ENCODE measurements at places on chromosomes 16 and 17.

DNA sequence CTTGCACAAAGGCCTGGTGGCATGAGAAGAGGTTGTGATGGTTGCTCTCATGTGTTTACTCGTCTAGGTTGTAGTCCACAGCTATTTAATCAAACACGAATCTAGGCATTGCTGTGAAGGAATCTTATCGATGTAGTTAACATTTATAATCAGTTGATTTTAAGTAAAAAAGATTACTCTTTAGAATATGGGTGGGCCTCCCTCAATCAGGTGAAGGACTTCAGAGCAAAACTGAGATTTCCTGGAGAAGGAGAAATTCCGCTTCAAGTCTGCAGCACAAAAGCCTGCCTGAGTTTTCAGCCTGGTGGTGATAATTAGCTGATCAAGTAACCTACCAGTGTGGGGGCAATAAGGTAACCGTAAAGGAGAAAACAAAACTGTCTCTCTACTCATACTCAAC is 523.6 kb downstream of the GRIN2A start:
- DNase-seq = no peak

- DNase-seq = no peak
Measured at GRCh38 chr17:45848868-45849535, 4.3 kb downstream of the SPPL2C start.

DNA sequence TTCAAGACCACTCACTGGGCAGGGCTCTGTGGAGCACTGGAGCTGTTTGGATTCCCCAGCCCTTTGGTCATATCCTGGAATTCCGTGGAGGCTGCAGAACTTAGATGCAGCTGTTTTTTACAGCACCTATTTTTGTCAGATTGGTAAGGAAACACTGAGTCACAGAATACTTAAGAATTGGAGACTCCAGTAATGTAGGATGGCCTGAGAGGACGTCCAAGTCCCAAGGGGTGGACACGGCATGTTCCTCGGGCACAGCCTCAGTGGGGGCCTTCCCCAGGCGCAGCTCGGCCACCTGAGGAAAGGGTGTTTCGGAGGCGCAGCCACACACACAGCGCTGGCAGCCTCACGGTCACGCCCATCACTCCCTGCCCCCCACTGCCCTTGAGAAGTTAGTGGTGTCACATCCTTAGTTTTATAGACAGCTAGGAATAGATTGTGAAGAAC is 14.8 kb downstream of the PLD6 start:
- DNase-seq = no peak

- no peak for DNase-seq
Measured at GRCh38 chr17:48626245-48627117, at the start of gene HOXB9. Gene HOXB9, minus strand, starts transcription at chr17:48626358. Its CDS starts 89 bp downstream, at chr17:48626269.

DNA sequence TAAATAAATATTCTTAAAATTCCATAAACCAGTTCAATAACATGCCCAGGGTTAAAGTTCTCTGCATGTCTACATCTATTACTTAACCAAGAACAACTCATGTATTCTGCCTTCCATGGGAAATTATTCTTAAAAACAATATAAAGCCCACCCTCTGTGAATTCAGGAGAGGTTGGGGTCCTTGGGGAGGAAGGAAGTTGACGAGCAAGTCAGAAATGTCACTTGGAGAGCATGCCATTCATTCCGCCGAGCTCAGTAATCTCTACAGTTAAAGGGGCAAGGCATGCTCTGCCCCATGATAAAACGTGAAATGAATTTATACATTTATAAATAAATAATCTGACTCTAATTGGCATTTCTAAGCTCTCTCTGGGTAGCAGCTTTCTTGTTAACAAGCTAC is 405.1 kb downstream of the TOX3 start:
- DNase-seq = no peak

DNA sequence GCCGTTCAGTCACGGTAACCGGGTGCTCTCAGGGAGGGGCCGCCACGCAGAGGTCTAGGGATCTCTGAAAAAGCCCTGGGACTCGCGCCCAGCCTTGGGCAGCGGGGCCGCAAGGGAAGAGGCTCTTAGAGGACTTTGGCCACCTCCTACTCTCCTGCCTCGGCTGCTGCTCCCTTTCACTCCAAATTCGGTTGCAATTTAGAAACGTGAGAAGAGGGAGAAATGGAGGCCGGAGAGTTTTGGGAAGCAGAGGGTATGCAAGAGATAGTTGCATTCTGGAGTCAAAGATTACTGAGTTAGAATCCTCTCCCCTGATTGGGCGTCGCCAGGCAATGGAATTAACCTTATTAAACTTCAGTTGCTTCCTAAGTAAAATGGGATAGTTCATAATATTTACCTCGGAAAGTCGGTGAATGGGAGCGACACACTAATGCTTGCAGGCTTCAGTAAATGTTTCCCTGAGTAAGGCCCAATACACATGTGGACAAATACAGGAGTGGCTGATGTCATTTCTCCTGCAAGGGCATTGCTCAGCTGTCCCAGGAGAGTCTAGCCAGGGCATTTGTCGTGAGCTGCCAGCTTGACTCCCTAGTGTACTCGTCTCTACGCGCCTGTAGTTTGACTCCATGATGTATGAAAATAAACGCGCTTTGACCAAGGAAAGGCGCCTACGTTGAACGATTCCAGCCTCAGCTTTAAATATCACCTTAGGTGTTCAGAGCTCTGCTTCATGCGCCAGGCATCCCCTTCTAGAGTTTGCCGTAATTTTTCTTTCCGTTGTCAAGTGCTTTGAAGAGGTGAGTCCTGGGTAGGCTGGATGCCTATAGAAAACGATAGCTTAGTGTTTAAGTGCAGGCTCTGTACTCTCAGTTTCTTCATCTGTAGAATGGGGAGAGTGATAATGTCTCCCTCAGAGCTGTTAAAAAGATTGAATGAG is 667 bp downstream of the OGFOD1 start:
- peak; percentile 47 for DNase-seq

DNA sequence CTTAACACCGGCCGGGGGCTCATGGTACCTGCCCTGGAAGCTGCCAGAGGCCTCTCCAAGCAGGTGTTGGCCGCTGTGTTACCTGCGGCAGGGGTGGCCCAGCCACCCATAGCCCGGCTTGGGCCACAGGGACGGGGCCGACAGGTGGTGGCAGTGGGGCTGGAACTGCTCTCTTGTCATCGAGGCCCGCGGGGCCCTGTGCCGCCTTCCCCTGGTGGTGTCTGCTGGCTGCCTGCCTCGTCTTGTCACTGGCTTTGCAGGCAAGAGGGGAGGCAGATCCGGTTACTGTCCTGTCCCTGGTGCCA is 27.1 kb downstream of the GSE1 start:
- no peak for DNase-seq

DNA sequence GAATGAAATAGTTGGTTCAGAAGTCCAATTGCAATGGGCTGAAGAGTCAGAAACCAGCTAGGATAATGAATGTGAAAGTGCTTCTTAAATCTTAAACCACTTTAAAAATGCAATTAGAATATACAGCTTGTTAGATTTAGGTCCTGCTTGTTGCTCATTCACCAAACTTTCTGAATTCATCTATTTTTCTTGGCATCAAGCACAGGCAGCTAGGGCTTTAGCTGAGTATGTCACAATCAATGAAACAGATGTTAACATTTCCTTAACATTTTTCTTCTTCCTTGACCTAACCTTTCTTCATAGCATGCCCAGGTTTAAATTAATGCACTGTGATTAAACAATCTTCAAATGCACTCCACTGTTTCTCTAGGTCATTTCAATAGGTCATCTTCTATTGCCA is 14.4 kb downstream of the KIF2B start:
- no peak for DNase-seq

GRCh38 chr17:10792151-10792550 is 11.7 kb downstream of the TMEM238L start:
- no peak for DNase-seq

GRCh38 chr17:16926571-16927451 is 45.1 kb downstream of the TNFRSF13B start:
- no peak for DNase-seq

DNA sequence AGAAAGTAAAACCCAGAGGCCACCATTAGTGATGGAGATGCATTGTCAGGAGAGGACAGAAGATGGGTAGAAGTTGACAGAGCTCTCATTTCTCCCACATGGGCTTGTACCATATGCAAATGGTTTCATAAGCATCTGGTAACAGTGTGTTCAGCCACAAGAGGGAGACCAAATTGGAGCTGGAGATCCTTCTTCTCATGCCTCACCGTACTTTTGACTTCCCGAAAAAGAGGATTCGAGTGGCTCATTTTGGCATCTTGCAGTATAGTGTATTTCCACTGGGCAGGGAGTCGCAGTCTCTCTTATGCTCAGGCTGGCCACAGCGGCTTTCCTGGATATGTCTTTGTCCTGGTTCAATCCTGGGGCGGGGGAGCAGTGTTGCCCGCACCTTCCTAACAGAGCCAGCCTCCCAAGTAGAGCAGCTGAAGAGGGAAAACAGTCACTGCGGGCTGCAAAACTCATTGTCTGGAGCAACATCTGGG is 23.8 kb downstream of the TBC1D3B start:
- DNase-seq = peak; percentile 80

DNA sequence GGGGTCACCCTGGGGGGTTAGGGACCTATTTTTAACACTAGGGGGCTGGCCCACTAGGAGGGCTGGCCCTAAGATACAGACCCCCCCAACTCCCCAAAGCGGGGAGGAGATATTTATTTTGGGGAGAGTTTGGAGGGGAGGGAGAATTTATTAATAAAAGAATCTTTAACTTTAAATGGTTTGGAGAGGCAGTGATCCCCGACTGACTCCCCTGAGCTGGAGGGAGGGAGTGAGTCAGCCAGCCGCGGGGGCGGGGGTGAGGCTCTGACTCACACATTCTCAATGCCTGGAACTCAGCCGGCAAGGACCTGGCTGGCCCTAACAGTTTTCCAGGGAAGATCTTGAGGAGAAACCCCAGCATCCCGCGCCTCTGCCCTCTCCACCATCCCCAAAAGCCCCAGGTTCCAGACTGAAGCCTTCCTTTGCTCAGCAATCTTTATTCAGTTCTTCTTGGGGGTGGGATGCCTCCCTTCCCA is 1.5 kb downstream of the HCFC1R1 start:
- DNase-seq = no peak

DNA sequence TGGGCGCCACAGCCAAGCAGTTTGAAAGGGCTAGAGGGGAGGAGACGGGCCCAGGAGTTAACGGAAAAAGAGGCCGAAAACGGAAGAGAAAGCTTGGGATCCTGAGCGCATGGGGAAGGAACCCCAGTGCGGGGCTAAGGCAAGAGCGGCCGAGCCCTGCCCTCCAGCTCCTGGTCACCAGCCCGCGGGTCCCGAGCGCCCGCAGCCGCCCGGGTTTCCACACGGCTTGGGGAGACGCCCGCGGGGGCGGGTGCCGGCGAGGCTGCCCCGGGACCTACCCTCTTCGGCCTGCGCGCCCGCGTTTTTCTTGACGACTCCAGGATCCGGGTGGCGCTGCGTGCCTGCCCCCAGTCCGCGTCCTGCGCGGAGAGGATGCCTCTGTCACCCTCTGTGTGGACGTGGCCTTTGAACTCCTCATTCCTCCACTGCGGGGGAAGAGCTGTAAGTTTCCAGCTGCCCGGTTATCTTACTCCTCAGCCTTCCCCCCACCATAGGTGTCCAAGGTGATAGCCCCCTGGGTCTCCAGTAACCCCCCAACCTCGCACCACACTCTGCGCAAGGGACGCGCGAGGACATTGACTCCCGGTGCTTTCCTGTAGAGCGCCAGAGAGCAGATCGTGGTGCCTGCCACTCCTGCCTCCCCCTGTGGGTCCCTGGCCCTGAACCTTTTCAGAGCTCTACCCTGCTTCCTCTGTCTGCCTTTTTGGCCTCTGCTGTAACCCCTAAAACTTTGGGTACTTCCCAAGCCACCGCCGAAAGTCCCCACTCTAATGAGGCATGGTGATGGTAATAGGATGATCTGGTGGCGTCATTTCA is 1.7 kb upstream of the CDH11 start:
- DNase-seq = no peak

GRCh38 chr16:15899538-15900100 is 11.2 kb upstream of the CEP20 start:
- DNase-seq = peak; percentile 43

GRCh38 chr17:46898364-46898763 is 24.6 kb upstream of the GOSR2 start:
- DNase-seq = no peak

- DNase-seq = no peak
Measured at GRCh38 chr16:84807776-84808175, 12.0 kb upstream of the CRISPLD2 start.

- DNase-seq = no peak
Measured at GRCh38 chr16:67028167-67028695, 718 bp upstream of the CBFB start.

GRCh38 chr17:61967729-61968128 is 39.9 kb upstream of the INTS2 start:
- DNase-seq = no peak

DNA sequence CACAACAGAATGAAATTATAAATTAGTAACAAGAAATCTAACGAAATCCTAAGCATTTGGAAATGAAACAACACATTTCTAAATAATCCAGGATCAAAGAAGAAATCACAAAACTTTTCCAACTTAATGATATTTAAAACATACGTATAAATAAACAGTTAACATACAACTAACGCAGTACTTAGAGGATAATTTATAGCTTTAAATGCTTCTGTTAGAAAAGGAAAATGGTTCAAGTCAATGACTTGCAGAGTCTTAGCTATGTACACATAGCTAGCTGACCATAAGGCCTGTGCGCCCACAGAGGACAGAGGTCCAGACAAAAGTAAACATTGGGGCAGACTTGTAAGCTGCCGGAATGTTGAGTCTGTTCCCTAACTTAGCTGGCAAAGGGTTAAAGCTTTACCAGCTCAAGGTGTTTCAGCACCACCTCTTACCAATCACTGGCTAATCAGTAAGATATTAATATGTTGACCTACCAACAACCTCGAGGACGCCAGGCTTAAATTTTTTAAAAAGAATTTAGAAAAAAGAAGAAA is 84.6 kb downstream of the PARN start:
- no peak for DNase-seq

DNA sequence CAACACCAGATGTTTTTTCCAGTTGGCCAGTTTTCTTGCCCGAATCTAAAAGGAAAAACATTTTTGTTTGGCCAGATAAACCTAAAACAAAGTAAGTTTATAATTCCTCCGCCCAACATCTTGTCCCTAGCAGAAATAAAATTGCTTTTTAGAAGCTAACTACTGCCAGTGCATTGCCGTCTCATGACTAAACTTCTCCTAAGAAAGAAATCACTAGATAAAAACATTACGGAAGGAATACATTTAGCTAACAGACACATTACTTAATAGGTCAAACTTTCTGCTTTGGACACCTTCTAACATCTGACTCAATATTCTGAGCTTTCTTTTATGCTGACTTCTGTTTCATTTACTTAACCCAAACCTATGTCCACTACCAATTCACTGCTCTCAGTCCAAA is 36.2 kb downstream of the FBXL20 start:
- no peak for DNase-seq
